ENCODE measurements at places on chromosomes 12 and 14. TPM values are rescaled to one million over a fixed set of nuclear protein-coding genes. Genes with fewer than 3 reads are reported as not detected.

The AICDA gene
- not detected for total RNA-seq

The SMIM41 gene
- total RNA-seq: not detected

The DAO gene
- not detected for total RNA-seq

The AKAP5 gene
- total RNA-seq: 0.82 TPM

The ADAMTS20 gene
- total RNA-seq: not detected

The KRT86 gene
- 0.34 TPM for total RNA-seq

The C3AR1 gene
- total RNA-seq: 0.92 TPM

The STON2 gene
- total RNA-seq: not detected

The GPR135 gene
- 2.3 TPM for total RNA-seq

The CLEC1A gene
- total RNA-seq: 0.60 TPM

The TAS2R7 gene
- total RNA-seq: not detected

The SLC24A4 gene
- total RNA-seq: not detected

The EML5 gene
- 7.7 TPM for total RNA-seq

The WDR20 gene
- 30.5 TPM for total RNA-seq

The OR4K17 gene
- total RNA-seq: not detected

The IL23A gene
- total RNA-seq: not detected

The EVL gene
- total RNA-seq: 4.5 TPM

The VCPKMT gene
- total RNA-seq: 6.1 TPM

The DBX2 gene
- total RNA-seq: not detected

The CBLN3 gene
- total RNA-seq: 4.1 TPM
